ENCODE measurements at places on chromosomes 2 and 18.

DNA sequence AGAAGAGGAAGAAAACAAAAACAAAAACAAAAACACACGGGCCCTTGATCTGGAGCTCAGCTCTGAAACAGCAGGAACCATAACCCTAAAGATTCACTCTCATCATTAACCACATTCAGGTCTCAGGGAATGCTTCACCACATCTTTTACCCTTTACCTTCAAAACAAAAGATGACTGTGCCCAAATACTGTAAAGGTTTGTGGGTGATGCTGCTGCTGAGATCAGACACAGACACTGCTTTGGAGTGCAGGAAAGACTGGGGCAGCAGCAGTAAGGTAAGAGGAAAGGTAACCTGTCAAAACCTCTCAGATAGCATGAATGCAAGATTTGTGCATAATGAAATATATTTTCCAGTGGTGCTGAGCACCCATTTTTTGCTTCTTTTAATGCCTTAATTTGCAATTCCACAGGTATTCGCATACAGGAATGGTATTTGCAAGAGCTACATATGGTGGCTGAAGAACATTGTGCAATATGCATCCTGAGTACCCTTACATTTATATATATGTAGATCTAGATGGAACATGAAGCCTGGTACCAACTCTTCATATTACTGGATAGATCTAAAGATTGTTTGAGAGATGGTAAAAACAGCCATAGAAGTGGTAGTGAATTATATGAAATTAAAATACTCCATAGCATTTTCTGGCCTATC, 4.1 kb upstream of the FLACC1 start:
- DNase-seq, result no peak

DNA sequence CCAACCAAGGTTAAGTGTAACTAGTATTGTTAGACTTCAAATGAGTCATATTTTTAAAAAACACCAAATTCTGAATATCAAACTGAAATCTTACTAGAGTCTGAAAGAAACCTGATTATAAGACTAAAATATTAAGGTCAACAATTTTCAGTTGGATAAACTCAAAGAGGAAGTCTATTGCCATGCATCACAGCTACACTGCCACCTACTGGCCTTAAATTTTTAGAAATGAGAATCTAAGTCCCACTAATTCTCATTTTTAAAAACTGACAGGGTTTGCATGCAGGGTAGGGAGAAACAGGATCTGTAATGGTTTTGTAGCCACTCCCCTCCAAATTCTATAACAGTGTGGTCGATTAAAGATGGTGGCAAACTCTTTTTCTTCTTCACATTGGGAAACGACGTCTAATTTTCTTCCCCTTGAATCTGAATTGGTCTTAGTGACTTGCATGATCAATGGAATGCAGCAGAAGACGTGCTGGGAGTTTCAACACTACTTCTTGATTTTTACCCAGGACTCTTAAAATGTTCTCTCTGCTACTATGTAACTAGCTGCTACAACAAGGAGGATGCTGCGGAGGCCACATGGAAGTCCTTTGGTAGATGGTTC, 176.1 kb upstream of the SESTD1 start:
- DNase-seq, result no peak

DNA sequence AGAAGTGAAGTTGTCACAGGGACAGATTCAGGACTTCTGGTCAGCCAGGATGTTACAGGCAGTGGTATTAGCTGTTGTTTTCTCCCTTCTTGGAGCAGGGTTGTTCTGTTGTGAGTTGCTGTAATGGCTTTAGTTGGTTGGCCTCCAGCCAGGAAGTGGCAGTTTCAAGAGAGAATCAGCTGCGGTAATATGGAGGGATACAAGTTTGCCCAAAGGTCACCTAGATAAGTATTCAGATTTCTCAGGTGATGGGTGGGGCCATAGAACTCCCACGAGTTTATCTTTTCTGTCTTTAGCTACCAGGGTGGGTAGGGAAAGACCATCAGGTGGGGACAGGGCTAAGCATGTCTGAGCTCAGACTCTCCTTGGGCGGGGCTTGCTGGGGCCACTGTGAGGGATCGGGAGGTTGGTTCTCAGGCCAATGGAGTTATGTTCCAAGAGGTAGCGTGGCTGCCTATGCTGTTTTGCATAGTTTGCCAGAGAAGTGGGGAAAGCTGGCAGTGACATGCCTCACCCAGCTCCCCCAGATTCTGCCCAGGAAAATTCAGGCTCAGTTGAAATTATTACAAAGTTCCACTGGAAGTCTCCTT, 640.4 kb upstream of the CHAC2 start:
- DNase-seq, result no peak

DNA sequence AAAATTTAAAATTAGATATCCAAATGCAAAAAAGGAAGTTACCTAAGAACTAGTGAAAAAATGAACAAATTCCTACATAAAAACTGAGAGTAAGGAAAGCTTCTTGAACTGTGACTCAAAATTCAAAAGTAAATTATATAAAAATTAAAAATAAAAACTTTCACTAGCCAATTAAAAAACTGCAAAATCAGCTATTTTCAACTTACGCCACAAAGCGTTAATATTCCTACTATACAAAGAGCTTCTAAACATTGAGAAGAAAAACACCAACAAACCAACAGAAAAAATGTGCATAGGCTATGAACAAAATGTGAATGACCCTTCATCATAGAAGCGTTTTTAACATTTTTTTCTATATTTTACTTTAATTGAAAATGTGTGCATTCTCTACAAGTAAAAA, 445.7 kb downstream of the CDH2 start:
- no peak for DNase-seq

- no peak for DNase-seq
Measured at GRCh38 chr2:225037415-225038230, 4.6 kb downstream of the DOCK10 start.

DNA sequence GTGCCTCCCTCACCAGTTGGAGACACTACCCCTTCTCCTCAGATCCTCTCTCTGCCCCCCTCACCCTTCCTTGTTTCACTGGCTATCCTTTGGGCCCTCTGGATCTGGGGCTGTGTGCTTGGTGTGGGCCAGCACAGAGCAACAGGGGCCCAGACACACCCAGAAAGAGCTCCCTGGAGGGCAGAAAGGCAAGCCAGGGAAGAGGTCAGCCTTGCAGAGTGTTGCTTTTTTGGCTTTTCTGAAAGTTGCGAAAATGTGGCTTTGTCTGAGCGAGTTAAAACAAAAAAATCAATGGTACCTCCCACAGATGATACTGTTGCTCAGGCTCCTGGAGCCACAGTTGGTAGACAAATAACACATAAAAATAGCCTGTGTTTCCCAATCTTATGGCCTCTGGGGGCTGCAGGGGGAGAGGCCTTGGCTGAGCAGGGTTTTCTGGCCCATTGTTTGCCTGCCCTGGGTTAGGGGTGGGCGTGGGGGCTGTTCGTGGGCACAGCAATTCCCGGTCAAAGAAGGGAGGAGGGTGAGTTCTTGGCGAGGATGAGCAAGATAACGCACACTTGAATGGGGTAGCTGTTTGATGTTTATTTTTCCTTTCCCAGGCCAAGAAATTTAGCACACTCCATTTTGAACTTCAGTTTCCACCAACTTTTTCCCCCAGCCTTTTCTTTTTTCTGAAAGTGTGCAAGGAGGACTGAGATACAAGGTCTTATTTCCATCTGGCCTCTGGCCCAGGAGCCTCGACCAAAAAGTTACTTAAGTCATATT, 167.0 kb upstream of the HAAO start:
- DNase-seq, result no peak

- DNase-seq, result no peak
Measured at GRCh38 chr2:23507267-23508065, 122.5 kb downstream of the KLHL29 start.

Measured in stimulated activated naive B cell treated with anti-CD40 and anti-IgM and Interleukin-4, amounts not matched to agents 10 μg/mL and 1 μg/mL and 100 μg/mL, for 72 hours (primary cell).